ENCODE measurements at places on chromosomes 12 and 14. TPM values are rescaled to one million over a fixed set of nuclear protein-coding genes. Genes with fewer than 3 reads are reported as not detected.

The AKT1 gene
- 118 TPM for total RNA-seq

The PABPN1 gene
- total RNA-seq = 89.9 TPM

The POLE2 gene
- total RNA-seq = 75.1 TPM

The TARBP2 gene
- total RNA-seq = 51.7 TPM

The PLA2G1B gene
- total RNA-seq = not detected

The OR4K15 gene
- not detected for total RNA-seq

The SLC15A5 gene
- not detected for total RNA-seq

The SDR9C7 gene
- not detected for total RNA-seq

The AQP6 gene
- not detected for total RNA-seq

The GPATCH2L gene
- total RNA-seq = 17.5 TPM

The KTN1 gene
- total RNA-seq = 153 TPM

The PHETA1 gene
- 11.2 TPM for total RNA-seq

The MTERF2 gene
- total RNA-seq = 4.3 TPM

The MGP gene
- total RNA-seq = 0.72 TPM

The CISTR gene
- not detected for total RNA-seq

The CLEC4A gene
- total RNA-seq = not detected

The POTEG gene
- not detected for total RNA-seq

The CCDC184 gene
- not detected for total RNA-seq

The FCF1 gene
- 92.7 TPM for total RNA-seq

The GPR65 gene
- not detected for total RNA-seq

The KLHL33 gene
- total RNA-seq = not detected

The RCOR1 gene
- total RNA-seq = 12.0 TPM

The IL22 gene
- total RNA-seq = not detected

The RFLNA gene
- total RNA-seq = 7.7 TPM

The TIGAR gene
- 9.9 TPM for total RNA-seq

The LBHD2 gene
- not detected for total RNA-seq

The CCDC60 gene
- total RNA-seq = not detected

The LALBA gene
- not detected for total RNA-seq

The GPR132 gene
- not detected for total RNA-seq

The TC2N gene
- total RNA-seq = 0.53 TPM

The SMIM41 gene
- total RNA-seq = not detected

The CACNB3 gene
- total RNA-seq = 13.9 TPM

The TCL1A gene
- not detected for total RNA-seq

The VRTN gene
- total RNA-seq = not detected

The CCDC175 gene
- not detected for total RNA-seq

The L2HGDH gene
- total RNA-seq = 12.5 TPM

The AKAP6 gene
- not detected for total RNA-seq

The MORN3 gene
- total RNA-seq = not detected

The ANG gene
- total RNA-seq = 0.42 TPM

Measured in MG63 (cell line).